PC-3 (cell line): ENCODE measurements at places on chromosomes 12 and 14. TPM values are rescaled to one million over a fixed set of nuclear protein-coding genes. Genes with fewer than 3 reads are reported as not detected.

The CLEC12A gene
- total RNA-seq: not detected in 2 replicates

The KRT85 gene
- not detected in 2 replicates for total RNA-seq

The MEG3 gene
- total RNA-seq: not detected in 2 replicates

DNA sequence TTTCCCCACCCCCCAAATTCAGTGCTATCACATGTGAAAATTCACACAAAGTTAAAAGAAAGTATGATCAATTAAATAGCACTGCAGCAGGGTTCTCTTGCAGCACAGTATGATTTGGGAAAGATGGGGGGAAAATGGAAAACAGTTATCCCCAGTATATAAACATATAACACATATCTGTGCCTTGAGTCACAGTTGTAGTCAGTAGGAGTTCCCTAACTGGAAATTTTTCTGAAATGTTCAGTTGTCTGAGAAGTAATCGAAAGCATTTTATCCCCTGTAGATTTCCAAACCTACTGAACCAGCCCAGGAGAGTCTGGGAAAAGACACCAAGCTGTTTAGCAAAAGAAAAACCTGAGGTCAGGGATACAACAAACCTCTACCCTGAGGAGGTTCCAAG, 47.0 kb downstream of the C12orf50 start:
- no peak for DNase-seq

DNA sequence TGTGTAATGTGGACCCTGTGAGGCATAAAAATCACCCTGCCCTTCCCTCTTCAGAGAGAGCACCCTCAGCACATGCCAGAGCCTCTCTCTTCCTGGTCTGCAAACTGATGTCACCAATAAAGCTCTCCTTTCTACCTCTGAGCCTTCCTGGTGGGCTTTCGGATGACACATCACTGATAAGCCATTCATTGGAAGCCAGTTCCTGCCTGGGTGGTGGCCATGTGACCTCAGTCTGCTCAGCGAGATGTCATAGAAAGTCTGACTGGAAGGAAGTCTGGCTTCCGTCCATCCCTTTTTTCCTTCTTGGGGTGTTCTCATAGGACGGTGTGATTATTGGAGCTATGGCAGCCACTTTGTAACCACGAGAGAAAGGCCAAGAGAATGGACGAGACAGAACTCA, 95.7 kb downstream of the PIWIL1 start:
- DNase-seq: no peak

- DNase-seq: no peak
These were observed 24.5 kb upstream of the IGF1 start for GRCh38 chr12:102504871-102505270.

DNA sequence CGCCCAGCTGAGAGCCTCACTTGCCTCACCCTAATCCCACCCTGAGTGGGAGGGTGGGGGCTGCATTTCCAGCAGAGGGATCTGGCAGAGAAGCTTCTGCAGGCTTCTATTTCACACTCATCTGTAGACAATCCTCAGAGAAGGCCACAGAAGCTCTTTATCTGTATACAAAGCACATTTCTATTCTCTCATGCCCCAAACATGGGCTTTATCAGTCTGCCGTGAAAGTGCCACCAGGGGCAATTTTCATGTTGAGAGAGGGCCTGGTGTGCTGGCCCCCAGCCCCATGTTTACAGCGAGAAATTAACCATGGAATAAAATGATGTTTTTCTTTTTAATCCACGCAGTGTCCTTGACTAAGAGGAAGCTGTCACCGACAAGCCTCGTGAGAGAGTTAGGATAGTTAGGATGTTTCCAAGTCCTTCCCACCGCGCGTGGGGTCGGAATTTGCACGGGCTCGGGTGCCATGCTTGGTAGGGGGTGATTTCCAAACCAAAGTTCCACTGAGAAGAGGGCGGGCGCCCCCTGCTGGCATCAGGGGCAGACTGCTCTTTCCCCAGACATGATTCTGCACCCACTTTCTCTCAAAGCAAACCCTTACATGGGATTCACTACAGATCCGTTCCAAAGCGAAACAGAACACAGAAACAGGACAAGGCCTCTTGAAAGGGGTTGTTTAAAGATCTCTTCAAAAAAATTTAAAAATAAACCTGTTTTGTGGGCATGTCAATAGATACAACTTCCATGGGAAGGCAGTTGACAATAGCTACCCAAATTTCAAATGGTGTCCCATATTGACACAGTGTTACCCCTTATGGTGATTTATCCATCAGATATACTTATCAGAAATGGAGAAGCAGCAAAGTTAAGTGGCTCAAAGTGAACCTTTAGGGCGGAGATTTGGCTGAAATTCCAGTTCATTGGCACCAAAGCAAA, 19.4 kb downstream of the BDKRB1 start:
- peak; percentile 60 for DNase-seq

DNA sequence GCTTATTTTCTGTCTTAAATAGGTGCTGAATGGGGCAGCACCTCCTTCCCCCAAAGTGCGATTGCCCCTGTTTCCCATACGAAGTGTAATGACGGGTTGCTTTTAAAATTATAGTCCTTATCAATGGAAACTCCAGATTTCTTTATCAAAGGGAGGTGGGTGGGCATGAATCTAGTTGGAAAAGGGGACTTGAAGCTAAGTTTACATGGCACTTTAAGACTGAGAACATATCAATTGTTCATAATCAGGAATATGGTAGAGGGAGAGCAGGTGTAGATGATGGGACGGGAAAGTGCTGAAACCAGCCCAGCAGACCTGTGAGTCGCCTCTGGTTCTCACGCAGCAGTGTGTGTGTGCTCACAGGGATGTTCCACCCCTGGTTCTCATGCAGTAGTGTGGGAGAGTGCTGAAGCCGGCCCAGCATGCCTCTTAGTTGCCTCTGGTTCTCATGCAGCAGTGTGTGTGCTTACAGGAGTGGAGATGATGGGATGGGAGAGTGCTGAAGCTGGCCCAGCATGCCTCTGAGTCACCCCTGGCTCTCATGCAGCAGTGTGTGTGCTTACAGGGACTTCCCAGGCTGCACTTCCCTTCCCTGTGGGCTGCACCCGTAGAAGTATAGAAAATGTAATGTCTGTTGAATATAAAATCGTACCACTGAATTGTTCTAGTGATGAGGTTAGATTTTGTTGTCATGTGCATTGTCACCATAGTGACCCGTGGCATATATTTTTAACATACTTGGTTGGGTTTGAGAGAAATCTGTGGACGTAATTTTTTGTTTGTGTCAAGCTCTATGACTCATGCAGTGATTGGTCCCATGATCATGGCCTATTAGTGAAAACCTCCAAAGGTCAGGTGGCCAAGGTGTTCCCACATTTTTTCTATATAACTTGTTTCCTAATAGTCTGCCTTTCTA, 51.6 kb downstream of the GPATCH2L start:
- peak; percentile 88 for DNase-seq

GRCh38 chr12:76462668-76463224, 96.8 kb downstream of the OSBPL8 start:
- DNase-seq: no peak

- no peak for DNase-seq
These were observed 867.5 kb upstream of the TMEM132C start for GRCh38 chr12:127399451-127399850.
